ENCODE measurements at places on chromosomes 2 and 18.

DNA sequence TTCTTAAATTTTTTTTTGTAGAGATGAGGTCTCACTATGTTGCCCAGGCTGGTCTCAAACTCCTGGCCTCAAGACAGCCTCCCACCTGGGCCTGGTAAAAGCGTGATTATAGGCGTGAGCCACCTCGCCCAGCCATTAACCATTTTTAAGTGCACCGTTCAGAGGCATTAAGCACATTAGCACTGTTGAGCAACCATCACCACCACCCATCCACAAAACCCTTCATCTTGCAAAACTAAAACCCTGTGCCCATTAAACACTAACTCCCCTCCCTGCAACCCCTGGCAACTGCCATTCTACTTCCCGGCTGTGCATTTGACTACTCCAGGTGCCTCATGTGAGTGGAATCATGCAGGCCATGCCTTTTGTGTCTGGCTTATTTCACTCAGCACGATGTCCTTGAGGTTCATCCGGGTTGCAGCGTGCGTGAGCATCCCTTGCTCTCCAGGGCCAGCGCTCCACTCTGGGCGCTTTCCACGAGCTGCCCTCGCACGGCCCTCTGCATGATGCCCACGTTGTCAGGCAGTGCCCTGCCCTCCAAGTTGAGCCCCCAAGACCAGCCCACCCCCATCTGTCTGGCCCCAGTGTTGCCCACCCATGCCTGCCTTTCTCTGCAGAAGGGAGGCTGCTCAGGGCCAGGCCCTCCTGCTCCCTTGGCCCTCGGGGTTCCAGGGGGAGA, 63.0 kb upstream of the GLI2 start:
- no peak overlapping the region for H3K27ac ChIP-seq
- no peak for DNase-seq
- no peaks in the 10 kb centered on the region for H3K36me3 ChIP-seq

DNA sequence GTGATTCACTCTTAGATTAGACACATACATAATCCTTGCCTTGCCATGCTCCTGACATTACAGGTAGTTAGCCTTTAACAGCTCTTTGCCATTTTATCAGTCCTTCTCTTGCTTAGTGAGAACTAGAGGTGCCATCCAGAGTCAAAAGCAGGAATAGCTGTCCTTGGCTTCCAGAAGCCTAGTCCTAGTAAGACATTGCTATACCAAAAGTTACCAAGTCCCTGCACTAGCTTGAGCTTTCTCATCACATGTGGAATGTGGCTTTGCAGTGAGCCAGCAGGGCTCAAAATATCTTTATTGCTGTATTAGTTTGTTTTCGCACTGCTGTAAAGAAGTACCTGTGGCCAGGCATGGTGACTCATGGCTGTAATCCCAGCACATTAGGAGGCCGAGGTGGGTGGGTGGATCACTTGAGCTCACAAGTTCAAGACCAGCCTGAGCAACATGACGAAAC, 104.7 kb upstream of the NOSTRIN start:
- H3K27ac ChIP-seq: no peak overlapping the region
- no peaks in the 10 kb centered on the region for H3K36me3 ChIP-seq
- no peaks in the 10 kb centered on the region for H3K27me3 ChIP-seq
- no peaks in the 10 kb centered on the region for H3K4me1 ChIP-seq

DNA sequence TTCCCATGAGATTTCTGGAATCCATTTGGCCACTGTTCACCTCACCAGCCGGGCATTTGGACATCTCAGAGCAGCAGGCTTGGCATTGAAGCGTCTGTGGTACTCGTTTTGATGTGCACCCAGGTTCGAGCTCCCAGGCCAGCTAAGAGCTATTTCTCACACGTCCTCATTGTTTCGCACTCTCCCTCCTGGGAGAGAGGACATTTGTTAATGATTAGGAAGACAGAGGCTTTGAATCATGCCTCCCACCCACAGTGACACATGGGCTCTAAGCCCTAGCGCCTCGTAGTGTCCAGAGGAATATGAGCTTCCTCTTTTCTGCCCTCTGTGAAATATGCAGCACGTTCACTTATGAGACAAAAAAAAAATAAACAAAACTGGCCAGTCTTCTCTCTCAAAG, 361.8 kb downstream of the RND3 start:
- H3K36me3 ChIP-seq: no peaks in the 10 kb centered on the region
- DNase-seq: peak; percentile 76
- peaks cover 20% of the 10 kb centered on the region for H3K4me1 ChIP-seq

DNA sequence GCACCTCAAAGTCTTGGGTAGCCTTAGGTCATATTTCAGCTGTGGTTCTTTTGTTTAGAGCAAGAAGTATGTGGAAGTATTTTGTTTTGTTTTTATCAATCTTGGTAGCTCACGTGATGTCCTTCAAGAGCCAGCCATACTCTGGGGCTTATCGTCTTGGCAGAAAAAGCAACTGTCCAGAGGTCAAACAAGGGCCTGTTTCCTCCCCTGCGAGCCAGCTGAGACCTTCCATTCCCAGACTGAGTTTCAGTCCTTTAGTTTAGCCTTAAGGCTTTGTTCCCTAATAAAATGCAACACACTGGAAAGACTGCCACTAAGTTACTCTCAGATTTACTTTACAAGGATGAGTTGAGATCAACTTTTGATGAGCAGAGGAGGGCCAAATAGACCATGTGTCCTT, 63.5 kb downstream of the TXNL1 start:
- H3K4me3 ChIP-seq: no peak overlapping the region
- H3K4me1 ChIP-seq: peaks cover 2% of the 10 kb centered on the region
- H3K27ac ChIP-seq: no peak overlapping the region
- DNase-seq: peak; percentile 21
- H3K36me3 ChIP-seq: no peaks in the 10 kb centered on the region

- peaks cover 46% of the 10 kb centered on the region for H3K27me3 ChIP-seq
- no peaks in the 10 kb centered on the region for H3K36me3 ChIP-seq
- DNase-seq: no peak
Measured at GRCh38 chr2:26483957-26484565, 6.1 kb upstream of the OTOF start.

DNA sequence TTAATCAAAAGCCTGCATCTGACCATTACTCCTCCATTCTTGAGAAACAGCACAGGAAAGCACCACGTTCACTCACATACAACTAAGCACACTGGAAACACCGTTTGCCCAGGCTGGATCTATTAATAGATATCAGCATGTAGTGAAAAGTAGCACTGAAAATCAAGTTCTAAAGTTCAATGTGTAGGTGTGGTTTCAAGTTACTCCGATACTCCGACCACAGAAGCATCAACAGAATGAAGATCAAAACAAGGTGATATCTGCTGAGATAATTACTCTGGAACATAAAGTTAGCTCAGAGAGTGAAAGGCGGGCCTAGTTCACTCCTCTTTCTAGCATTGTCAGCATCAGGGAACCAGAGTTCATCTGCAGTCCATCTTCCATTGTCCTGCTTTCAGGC, 1367.4 kb upstream of the ACVR2A start:
- DNase-seq: no peak
- no peak overlapping the region for H3K4me3 ChIP-seq
- H3K27me3 ChIP-seq: no peaks in the 10 kb centered on the region

DNA sequence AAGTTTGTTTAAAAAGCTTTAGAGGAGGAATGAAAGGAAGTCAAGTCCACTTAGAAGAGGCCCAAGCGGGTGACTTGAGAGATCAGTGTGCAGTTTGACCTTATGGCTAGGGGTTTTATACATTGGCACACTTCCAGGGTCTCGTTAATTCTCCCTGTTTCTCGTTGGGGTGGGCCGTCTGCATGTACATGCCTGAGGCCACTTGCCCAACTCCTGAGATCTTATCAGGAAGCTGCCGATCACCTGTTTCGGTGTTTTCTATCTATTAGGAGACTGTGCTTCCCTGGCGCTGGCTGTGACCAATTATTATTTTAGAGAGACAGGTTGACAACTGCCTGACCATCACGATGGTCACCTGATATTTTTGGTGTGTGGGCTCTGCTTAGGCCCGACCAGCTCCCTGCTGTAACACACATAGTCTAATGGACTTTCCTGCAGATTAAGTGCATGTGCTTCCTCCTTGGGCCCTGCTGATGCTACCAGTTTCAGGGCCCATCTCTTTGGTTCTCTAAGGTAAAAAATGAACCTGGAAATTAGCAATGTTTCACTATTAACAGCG, 31.0 kb upstream of the MSH6 start:
- peaks cover 2% of the 10 kb centered on the region for H3K4me1 ChIP-seq
- H3K4me3 ChIP-seq: no peak overlapping the region
- H3K27ac ChIP-seq: no peak overlapping the region
- H3K27me3 ChIP-seq: no peaks in the 10 kb centered on the region

- DNase-seq: no peak
- H3K4me3 ChIP-seq: no peak overlapping the region
- peaks cover 12% of the 10 kb centered on the region for H3K4me1 ChIP-seq
- H3K27me3 ChIP-seq: peaks cover 44% of the 10 kb centered on the region
- no peak overlapping the region for H3K27ac ChIP-seq
Measured at GRCh38 chr2:10830203-10830602, 17.6 kb upstream of the PDIA6 start.

DNA sequence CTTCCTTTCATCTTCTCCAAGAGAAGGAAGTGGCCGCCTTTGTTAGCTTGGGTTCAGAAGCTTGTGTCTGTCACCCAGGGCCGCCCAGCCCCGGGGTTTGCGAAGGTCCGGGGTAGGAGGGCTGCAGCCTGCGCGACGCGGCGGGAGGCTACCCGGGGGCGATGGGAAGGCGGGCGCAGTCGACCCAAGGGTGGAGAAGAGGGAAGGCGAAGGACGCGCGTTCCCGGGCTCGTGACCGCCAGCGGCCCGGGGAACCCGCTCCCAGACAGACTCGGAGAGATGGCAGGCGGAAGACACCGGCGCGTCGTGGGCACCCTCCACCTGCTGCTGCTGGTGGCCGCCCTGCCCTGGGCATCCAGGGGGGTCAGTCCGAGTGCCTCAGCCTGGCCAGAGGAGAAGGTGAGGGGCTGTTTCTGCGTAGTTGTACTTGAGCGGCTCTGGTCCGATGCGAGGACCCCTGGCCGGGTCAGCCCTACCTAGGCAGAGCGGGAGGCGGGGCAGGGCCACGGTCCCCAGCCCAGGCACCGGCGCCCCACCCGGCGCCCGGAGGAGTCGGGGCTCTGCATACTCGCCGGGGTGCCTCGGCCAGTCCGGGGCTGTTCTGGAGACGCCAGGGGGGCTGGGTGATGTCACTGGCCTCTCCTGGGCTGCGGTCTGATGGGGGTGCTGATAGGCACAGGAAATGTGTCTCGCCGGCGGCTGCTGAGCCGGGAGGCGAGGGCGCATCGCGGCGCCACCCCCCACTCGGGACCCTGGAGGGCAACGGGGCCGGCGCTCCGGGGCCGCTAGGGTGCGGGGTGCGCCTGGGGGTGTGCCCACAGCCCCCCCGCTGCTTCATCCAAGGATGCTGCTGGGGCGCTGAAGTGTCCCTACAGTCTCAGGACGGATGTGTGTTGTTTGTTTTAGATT, at the start of gene QPCT:
Gene QPCT (plus strand): TSS at position 178 of the 909 bp plus-strand sequence. CDS start 102 bp downstream, at position 280.
- no peaks in the 10 kb centered on the region for H3K27me3 ChIP-seq
- H3K4me1 ChIP-seq: peaks cover 8% of the 10 kb centered on the region
- H3K27ac ChIP-seq: peak within 1 kb of the TSS; percentile 19

DNA sequence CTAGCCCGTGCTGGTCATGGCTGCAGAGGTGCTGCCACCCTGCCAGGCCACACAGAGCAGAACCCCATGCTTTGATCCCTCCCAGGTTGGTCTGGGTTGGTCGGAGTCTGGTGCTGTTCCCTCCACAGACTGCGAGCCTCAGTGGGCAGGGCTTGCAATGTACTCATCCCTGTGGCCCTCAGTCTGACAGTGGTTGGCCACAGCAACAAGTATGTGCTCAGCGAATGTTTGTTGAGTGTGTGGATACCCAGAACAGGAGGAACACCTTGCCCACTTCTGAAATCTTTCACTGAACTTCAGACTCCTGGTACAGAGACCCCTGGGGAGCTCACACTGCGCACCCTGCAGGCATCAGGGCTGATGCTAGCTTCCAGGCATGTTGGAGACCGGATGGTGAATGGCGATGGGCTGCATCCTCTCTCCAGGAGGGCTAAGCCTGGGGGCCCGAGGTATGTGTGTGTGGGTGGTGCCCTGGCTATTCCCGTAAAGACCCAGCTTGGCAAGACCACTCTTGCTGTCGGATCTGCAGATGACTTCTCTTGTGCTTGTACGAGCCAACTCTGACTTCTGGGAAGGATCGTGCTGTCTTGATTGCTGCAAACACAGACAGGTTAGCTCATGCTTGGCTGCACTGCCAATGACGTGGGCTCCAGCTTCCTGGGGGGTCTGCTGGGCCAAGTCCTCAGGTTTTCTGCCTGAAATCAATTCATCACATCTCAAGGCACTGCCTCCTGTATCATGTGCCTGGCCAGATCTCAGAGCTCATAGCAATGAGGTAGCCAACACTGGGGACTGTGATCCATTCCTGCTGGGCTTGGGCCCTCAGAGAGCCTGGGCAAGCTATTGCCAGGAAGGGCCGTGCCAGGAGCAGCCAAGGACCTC, 43.7 kb downstream of the RHOB start:
- peaks cover 49% of the 10 kb centered on the region for H3K4me1 ChIP-seq
- DNase-seq: no peak
- peak overlapping the region; percentile 84 for H3K27ac ChIP-seq
- no peaks in the 10 kb centered on the region for H3K27me3 ChIP-seq
- no peaks in the 10 kb centered on the region for H3K36me3 ChIP-seq

DNA sequence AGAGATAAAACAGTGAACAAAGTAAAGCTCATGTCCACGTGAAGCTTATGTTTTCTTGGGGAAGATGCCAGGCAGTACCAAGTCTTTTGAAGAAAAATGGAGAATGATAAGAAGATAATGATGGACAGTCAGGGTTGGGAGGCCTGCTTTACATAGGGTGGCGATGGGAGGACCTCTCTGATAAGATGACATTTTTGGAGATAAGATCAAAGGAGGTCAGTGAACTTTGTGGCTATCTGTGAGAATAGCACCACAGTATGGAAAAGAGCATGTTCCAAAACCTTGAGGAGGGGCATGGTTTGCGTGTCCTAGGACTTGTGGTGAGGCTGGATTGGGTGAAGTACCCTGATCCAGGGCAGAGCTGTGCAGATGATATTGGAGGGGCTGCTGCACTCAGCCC, 461.7 kb upstream of the NRP2 start:
- no peaks in the 10 kb centered on the region for H3K36me3 ChIP-seq
- DNase-seq: no peak
- peaks cover 2% of the 10 kb centered on the region for H3K4me1 ChIP-seq
- H3K27me3 ChIP-seq: no peaks in the 10 kb centered on the region
- no peak overlapping the region for H3K4me3 ChIP-seq

GRCh38 chr2:158542577-158542976, 85.8 kb downstream of the PKP4 start:
- no peaks in the 10 kb centered on the region for H3K4me1 ChIP-seq
- H3K27ac ChIP-seq: no peak overlapping the region
- H3K27me3 ChIP-seq: no peaks in the 10 kb centered on the region
- H3K4me3 ChIP-seq: no peak overlapping the region
- H3K36me3 ChIP-seq: no peaks in the 10 kb centered on the region
- DNase-seq: no peak

- no peak for DNase-seq
- no peaks in the 10 kb centered on the region for H3K36me3 ChIP-seq
- no peak overlapping the region for H3K27ac ChIP-seq
Measured at GRCh38 chr2:181846399-181847197, 44.9 kb upstream of the ITPRID2 start.

All from mesenchymal stem cell (in vitro differentiated cells and primary cell).